ENCODE measurements at places on chromosomes 12 and 14.

DNA sequence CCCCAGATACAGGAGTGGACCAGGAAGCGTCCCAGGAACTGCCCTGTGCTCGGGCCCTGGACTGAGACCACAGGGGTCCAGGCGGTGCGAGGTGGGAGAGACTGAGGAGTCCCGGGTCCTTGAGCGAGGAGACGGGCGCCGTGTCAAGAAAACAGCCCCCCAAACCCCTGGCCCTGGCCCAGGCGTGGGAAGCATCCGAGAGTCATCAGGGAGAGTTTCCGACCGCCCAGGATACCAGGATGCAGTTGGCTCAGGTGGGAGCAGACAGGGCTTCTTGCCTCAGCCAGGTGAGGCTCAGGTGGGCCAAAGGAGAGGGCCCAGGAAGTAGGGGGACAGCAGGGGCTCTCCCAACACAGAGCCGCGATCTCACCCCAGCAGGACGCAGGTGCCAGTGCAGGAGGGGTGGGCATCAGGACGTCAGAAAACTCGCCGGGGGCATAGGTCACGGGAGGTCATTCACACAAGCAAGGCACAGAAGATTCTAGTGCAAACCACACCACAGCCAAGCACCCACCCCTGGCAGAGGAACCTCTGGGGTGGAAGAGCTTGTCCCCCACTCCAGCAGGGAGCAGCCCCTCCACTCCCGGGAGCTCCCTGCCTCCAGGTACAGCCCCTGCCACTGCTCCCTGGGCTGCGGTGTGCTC, 102.5 kb upstream of the EIF5 start:
- DNase-seq: no peak

DNA sequence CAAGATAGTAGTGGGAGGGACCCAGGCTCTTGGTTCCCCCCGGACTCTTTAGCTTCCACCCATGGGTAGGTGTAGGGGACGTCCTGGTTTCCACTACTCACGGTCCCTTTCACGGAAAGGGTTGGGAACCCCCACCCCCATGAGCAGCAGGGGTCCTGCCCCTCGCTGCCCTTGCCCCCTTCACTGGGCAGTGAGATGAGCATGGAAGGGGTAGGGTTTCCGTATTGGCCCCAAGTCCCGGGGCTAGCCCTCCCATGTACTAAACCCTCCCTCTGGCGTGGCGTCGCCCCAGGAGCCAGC, 12.7 kb downstream of the AGAP2 start:
- DNase-seq: no peak

- DNase-seq: peak; percentile 52
Observed at GRCh38 chr12:614411-614970, 48.8 kb downstream of the NINJ2 start.

- no peak for DNase-seq
Observed at GRCh38 chr12:76738824-76739579, 24.9 kb upstream of the ZDHHC17 start.

DNA sequence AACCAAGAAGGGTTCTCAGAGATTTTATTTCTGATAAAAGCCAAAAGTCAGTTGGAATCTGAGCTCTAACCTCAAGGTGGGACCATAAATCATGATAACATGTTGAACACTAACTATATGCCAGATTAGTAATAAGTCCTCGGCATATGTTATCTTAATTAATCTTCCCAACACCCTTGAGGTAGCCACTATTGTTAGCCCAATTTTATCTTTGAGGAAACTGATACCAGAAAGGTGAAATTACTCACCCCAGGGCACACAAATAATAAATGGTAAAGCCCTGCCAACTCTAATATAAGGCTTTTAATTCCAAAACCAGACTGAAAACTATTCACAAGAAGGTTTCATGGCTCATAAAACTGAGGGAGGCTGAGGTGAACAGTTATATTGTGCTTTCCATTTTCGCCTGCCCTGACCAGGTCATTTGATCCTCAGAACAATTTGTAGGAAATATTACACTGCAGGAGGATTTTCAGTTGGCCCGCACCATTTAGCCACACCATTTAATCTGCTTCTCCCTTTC, 16.1 kb upstream of the NUAK1 start:
- DNase-seq: no peak

- DNase-seq: no peak
Observed at GRCh38 chr14:49951691-49952345, 58.9 kb downstream of the ARF6 start.

GRCh38 chr12:78865516-78865915, 942 bp downstream of the SYT1 start:
- DNase-seq: no peak

- peak; percentile 86 for DNase-seq
Observed at GRCh38 chr14:95098984-95099599, 58.2 kb downstream of the DICER1 start.

DNA sequence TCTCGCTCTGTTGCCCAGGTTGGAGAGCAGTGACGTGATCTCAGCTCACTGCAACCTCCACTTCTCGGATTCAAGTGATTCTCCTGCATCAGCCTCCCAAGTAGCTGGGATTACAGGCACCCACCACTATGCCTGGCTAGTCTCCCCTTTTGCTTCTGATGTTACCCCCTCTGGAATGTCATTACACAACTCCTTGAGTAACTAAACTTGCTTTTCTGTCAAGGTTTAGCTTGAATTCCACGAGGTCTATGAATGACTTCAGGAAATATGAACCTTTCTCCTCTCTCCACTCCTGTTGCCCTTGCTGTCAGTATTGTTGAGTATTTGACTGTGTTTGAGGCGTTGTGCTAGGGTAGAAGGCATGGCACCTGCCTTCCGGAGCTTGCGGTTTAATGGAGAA, 16.8 kb upstream of the RTRAF start:
- DNase-seq: no peak

DNA sequence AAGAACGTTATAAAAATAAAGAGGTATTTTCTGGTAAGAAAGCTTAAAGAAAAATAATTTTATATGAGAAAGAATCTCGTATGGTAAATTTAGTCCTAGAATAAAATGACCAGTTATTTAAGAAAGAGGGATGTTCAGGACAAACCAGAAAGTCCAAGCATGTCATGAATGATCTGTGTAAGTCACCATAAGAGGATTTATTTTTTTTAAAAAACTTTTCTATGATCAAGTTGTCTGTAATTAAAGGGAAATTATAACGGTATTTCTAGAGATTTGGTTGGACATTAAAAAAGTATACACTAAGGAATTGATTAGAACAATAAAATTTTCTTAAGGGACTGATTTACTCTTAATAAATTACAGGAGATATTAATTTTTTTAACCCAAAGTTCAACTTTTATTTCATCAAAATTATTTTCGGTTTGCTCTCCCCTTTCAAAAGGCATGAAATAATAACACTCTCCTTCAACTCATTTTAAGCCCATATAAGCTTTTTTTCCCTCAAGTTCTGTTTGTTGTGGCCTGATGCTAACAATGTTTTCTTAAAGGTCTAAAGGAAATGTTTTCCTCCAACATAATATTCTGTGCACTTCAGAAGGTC, 49.9 kb upstream of the CPSF6 start:
- DNase-seq: no peak

- no peak for DNase-seq
Observed at GRCh38 chr14:103819503-103820307, 27.7 kb downstream of the PPP1R13B start.

GRCh38 chr12:130955238-130955816, 1.6 kb downstream of the ADGRD1 start:
- no peak for DNase-seq

- peak; percentile 49 for DNase-seq
Observed at GRCh38 chr12:1575408-1576401, 18.7 kb downstream of the FBXL14 start.

- DNase-seq: no peak
Observed at GRCh38 chr12:49716553-49716952, 9.3 kb upstream of the FMNL3 start.

DNA sequence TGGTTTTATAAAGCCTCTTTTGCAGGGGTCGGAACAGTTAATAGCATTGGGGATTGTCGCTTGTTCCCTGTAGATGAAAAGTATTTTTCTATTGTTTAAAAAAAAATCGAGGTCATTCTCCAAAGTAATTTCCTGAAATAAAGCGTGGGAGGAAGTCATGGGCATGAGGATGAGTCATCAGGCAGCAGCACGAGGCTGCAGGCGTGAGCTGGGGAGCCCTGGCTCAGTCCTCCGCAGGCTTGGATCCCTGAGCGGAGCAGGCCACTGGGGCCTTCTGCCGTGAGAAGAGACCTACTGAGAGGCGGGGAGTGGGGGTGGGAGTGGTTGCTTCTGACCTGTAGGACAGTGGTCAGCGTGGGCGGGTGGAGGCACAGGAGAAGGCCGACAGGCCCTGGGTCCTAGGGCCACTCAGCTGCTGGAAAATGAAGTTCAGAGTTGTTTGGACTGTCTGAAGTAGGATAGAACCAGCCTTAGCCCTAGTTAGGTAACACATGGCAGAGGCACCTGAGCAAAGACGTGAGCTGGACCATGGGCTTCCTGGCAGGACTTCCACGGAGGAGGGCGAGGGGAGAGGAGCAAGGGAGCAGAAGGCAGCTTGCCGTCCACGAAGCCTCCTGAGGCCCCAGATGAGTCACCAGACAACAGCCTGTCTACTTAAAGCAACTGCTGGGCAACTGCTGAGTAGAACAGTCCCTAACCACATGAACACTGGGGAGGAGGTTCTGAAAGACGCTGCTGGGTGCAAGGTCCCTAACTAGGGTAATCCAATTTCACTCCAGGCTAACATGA, 21.1 kb upstream of the LGALS3 start:
- DNase-seq: peak; percentile 73

DNA sequence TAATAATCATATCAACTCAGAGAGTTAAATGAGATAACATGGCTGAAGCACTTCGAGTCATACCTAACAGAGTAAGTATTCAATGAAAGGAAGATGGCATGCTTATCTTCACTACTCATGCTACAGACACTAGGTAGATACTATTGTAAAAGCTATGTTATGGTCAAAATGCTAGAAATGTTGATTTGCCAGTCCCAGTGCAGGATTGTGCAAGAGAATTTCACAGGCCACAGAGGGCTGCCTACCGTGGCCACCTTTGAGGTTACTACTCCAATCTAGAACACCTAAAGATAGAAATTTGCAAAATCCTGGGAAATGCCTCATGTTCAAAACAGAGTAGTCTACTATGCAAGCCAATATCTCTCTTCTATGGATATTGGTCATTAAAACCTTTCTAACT, 75.3 kb upstream of the PLEKHG7 start:
- DNase-seq: no peak

DNA sequence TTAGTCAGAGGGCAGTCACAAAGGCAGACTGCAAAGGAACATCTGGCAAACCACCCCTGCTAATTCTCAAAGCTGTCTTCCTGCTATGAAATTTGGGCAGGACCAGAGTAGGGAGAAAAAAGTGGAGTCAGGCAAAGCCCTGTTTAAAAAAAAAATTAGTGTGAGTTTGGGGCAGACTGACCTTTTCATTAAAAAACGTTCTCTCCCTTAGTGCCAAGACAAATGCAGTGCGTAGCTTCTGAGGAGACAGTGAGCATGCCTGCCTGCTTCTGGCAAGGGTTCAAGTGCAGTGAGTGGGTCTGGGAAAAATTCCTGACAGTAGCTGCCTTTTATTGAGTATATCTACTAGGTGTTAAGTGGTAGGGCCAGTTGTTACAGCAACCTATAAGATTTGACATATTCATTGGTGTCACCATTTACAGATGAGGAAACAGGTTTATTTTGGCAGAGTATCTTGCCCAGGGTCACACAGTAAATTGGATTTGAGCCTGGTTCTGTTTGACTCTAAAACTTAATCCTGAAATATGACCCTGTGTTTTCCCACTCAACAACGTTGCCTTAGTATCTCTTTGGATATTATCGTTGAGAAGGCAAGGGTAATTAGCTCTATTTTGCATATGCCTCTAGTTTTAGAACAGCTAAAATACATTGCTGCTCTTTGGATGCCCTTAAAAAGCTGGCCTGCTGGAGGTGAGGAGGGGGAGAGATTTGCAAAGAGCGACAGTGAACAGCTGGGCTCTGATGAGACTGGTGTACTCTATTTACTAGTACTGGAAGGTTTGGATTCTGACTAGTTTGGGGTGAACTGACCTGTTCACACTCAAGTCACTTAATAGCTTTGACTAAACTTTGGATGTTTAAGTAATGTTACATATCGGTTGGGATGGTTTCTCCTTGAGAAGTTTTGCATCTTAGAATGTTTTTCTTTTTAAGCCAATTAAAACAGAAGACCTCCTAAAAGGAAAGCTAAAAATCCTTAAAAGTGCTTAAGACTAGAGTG, 72.8 kb downstream of the PAPOLA start:
- DNase-seq: no peak

- DNase-seq: no peak
Observed at GRCh38 chr12:81617915-81618314, 141.2 kb downstream of the PPFIA2 start.

DNA sequence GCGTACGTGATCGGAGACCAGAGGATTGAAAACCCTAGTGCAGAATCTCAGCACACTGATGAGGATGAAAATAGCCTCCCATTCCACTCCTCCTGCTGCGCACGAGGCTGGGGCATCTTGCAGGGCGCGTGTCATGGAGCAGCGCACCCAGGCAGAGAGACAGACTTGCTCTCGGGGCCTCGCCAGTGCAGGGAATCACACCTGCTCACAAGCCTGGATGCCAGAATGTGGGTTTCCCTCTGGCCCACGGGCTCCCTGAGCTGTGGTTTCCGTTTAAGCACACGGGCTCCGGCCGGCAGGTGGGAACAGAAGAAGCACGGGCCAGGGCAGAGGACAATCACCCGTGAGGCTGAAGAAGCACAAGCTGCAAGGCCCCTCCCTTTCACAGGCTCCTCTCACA, 2.0 kb downstream of the FGF6 start:
- no peak for DNase-seq

GRCh38 chr12:67720351-67720856, 71.9 kb downstream of the DYRK2 start:
- peak; percentile 16 for DNase-seq

DNA sequence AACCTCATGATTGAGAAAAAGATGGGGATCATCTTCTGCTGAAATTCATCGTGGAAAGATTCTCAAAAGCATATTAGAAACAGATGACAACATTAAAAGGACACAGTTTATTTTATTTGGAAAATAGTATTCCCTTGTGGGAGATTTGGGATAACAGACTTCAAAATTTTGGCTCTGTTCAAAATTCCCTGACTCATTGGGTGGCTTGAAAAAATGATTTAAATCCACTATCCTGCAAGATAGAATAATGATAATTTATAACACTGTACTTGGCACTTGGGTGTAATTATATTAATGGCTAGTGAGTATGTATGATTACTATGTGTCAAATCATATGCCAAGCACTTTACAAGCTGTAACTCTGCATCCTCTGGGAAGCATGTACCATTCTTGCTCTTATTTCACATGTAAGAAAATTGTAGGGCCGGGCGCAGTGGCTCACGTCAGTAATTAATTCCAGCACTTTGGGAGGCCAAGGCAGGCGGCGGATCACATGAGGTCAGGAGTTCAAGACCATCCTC, 128.8 kb downstream of the LMNTD1 start:
- DNase-seq: no peak

Measured in hematopoietic multipotent progenitor cell treated with erythropoietin and hydrocortisone succinate and interleukin-3 and kit ligand, for 6 days (in vitro differentiated cells).